AG09309 (cell line): ENCODE measurements at places on chromosomes 6 and 20.

- no peak for DNase-seq
These were observed 13.7 kb downstream of the BCL2L1 start for GRCh38 chr20:31708736-31709534.

DNA sequence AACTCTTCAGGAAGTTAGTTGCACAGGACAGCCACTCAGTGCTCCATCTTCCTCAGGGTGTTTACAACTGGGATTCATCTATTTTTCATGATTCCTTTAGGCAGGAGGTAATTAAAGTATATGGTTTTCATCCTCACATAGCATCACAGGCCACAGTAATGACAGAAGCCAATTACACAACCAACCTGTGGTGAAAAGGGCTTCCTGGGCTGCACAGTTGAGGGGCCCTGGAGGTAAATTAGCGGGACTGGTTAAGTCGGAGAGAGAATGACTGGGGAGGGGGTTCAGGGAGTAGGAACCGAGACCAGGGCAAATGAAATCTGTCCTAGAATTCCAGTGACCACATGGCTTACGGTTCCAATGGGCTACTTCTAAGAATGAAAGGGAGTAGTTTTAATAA lies 37.0 kb downstream of the BAK1 start:
- no peak for DNase-seq

GRCh38 chr6:159833997-159834603 lies 34.0 kb downstream of the PNLDC1 start:
- no peak for DNase-seq

GRCh38 chr6:90000864-90001731 lies 106.8 kb downstream of the GJA10 start:
- no peak for DNase-seq

DNA sequence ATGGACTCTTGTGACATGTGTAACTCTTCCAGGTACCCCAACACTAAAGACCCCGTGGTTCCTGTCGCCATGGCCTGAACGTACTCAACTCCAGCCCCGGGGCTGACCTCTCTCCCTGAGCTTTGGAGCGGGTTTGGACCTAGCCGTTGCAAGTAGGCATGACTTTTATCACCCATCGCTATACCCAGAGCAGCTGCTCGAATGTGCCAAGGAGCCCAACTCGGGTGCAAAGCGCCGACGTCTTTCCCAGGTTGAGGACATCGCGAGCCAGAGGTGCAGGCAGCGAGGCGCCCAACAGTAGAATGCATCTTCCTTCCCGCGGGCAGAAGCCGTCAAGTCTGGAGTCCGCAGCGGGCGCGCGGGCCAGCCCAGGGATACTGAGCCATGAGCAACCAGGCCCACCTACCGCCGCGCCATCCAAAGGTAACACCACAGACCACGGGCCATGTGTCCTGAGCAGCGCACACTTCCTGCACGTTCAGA lies 5.7 kb upstream of the LAMP5 start:
- DNase-seq = no peak

- DNase-seq = no peak
These were observed 20.8 kb downstream of the ULBP3 start for GRCh38 chr6:150048099-150048498.

DNA sequence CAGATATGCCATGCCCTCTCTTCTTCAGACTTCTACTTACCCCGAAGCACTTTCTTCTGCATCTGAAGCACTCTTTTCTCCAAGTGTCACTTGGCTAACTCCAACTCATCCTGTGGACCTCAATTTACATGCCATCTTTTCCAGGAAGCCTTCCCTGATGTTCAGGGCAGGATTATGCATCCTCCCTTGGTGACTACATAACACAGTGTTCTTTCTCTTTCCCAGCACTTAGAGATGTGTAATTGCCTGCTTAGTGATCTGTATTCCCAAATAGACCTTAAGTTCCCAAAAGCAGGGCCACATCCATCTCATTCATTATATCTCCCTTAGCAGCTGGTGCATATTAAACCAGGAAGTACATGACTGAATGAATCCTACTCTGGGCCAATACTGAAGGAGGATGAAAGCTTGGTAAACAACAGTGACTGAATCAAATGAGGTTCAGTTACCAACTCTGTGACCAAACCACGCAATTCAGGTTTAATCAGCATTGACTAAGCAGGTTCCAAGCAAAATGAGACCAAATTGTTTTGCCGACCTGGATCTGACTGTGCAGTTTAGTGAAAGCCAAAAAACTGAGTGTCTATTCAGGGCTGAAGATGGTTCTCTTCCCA lies 121.4 kb upstream of the TCF21 start:
- DNase-seq = no peak

DNA sequence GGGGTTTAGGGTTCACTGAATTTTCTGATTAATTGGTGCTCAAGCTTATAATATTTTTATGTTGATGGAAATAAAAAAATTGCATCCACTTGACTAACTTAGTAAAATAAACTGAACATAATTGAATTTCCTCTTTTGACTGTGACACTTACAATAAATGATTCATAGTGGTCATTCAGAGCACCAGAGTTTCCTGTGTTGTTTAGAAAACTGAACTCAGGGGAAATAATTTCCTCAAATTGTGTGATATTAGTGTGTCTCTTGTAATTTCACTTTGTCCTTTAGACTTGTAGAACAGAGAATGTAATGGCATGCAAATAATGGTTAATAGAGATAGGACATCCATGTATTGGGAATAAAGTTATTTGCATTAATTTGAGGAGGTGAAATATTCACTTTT lies 319.7 kb upstream of the MAN1A1 start:
- no peak for DNase-seq

DNA sequence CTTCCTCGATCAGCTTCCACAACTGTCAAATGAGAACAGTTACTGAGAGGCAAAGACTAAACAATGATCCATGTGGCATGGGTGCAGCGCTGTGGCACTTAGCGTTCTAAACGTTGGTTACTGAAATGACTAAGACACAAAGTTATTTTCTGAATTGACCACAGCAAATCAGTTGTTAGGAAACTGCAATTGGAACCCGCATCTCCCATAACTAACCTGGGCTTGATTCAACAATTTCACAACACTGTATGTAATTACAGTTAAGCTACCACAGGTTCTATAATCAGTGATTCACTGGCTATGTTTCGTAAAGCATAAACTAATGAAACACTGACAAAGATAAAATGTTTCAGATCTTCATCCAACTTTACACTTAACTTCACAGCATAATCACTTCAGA lies 12.5 kb downstream of the WDR27 start:
- DNase-seq = peak; percentile 94

DNA sequence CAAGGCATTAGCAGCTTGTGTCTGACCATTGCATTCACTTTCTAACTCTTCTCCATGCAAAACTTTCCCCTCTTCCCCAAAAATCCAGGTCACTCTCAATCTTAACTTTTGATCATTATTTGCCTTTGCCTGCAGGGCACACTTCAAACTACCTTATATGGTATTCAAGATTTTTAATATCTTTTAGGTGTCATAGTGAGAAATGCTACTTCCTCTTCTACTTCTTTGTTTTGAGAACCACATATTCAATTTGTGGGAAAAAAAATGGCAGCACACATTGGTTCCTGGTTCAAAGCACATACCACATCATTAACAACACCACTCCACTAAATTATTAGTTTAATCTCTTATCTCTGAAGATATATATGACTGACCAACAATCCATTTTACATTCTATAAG lies 1267.0 kb upstream of the CITED2 start:
- no peak for DNase-seq

GRCh38 chr20:58740356-58741308 lies 48.0 kb downstream of the NPEPL1 start:
- no peak for DNase-seq

DNA sequence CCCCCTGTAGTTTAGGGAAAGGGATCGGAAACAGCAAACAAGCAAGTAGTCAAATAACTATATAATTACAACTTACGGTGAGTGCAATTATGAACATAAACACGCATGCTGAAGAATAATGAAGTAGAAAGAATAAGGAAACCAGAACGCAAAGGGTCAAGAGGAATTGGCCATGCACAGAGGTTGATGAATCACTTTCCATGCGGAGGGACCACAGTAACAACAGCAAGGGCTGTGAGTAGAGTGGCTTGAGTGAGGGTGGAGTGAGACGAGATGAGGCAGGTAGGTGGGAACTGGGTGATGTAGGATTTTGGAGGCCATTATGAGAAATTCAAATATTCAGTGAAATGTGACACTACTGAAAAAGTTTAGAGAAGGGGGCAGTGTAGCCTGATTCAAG lies 112.2 kb upstream of the LAMP5 start:
- DNase-seq = no peak

GRCh38 chr20:16244892-16245291 lies 328.4 kb downstream of the KIF16B start:
- DNase-seq = no peak

DNA sequence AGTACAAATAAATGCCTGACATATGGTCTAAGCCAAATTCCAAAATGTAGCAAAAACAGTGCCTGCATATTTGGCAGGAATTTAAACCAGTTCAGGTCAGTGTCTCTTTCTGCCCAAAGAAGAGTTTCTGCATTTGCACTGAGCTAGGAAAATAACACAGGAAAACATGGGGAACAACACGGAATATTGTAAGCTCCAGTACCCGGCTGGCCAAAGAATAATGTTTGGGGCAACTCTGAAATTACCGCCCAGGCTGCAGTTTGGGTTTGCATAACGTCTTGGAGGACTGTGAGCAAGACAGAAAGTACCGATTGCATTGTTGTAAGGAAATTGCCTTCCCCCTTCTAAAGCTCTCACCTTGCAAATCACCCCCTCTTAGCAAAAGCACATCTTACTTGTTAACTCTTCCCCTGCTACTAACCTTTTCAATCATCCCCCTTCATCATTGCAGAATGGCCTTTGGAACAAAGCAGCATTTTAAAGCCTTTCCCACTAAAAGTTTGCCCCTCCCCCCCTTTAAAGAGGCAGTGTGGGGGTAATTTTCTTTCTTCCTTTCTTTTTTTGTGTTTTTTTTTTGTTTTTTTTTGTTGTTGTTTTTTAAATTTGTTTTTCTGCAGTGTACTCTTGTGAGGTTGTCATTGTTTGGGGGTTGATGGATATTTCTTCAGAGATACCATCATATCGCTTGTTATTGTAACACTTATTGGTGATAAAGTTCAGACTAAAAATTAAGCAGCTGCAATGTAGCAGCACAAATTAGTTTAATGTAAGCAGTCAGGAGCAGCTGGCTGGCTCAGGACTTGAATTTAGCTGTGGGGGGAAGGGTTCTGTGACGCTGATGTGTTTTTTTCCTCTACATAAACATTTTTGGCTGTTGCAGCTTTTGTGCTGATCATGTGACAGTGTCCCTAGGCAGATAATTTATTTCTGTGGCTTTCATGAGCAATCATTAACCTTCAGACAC lies 100.0 kb upstream of the CITED2 start:
- DNase-seq = no peak

DNA sequence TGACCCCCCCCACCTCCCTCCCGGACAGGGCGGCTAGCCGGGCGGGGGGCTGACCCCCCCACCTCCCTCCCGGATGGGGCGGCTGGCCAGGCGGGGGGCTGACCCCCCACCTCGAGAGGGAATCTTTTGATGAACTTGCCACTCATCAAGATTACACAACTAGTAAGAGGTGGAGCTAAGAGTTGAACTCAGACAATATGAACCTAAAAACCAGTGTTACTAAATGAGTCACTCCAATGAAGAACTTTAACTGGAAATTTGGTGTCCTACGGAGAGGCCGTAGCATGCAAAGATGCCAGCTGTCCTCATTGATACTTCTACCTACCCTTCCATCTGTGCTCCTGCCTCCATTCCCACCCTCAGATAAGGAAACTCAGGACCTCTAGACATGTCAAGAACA lies 42.8 kb downstream of the PFDN4 start:
- no peak for DNase-seq

GRCh38 chr6:90372885-90373284 lies 76.2 kb upstream of the BACH2 start:
- no peak for DNase-seq

GRCh38 chr20:10339609-10340008 lies 94.4 kb downstream of the MKKS start:
- no peak for DNase-seq

GRCh38 chr6:142279350-142280180 lies 22.2 kb upstream of the ADGRG6 start:
- no peak for DNase-seq
